ENCODE measurements at places on chromosomes 6 and 20.
A peak's percentile ranks its signal among the peaks of the same experiment; 100 is the strongest.

DNA sequence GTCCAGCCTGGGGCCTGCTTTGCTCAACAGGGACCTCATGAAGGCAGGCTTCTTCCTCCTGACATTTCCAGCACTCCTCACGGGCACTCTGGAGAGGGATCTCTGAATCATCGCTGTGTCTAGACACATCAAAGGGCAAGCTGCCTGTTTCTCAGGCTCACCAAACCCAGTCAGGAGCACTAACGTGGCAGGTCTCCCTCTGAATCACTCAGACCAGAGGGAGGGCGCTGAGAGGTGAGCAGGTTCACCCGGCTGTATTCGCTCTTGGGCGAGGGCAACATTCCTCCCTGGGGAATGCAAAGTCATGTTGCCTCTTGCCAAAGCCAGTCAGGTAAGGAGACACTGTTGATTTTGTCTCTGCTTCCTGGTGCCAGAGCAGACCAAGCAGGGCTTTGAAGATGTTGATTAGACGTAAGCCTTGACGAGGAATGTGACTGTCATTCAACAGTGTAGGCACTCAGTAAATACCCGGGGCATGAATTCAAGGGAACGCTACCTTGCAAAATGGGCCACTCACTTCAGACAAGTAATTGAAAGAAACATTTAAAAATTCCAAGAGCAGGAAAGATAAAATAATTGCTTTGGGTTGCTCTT is 50.1 kb downstream of the CYP24A1 start:
- peak; percentile 5 for DNase-seq

DNA sequence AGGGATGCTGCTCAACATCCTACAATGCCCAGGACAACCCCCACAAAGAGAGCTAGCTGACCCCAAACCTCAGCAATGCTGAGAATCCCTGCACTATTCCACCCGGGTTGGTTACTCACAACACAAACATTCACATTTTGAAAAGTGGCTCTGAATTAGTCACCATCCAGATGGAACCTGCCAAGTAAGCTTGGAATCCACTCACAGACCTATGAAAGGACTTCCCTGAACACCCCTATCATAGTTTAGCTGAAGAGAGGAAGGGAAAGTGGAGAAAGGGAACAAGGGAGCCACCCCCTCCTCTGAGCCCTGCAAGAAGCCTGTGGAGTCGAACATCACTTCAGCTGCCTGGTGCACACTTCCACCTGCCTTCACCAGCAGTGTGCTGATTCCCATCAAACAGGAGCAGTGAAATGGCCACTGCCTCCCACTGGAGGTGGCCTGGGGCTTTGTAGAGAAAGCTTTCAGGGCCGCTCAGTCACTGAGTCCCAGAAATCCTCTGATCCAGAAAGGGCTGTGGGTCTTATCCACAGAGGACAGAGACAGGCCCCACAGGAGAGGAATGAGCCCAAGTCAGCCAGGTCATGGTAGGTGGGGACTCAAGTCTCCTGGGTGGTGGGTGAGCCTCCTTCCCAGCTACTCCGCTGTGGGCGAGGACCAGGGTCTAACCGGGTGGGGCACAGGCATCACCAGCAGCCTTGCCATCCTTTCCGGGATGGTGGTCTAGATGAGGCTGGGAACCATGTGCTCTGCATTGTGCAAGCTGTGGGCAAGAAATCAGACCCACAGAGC is 203.7 kb downstream of the SYNDIG1 start:
- DNase-seq: no peak

- DNase-seq: no peak
Observed at GRCh38 chr20:43011491-43011890, 178.2 kb downstream of the PTPRT start.

DNA sequence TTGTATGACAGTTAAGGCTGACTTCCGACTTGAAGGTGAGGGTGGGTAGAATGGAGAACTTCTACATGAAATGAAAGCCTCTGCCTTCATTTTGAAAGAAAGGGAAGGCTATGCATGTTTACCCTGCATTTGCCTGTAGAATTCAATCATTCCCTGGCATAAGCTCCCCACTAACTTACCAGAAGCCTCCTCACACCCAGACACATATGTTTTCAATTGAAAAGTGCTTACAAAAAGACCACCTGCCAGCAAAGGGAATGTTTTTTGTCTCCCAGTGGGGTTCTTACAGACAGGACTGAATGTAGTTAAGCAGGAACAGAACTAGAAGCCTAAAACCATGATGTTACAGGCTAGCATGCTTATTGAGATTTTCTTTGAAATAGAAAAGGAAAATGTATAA is 392.1 kb upstream of the HSF2 start:
- peak; percentile 66 for DNase-seq

DNA sequence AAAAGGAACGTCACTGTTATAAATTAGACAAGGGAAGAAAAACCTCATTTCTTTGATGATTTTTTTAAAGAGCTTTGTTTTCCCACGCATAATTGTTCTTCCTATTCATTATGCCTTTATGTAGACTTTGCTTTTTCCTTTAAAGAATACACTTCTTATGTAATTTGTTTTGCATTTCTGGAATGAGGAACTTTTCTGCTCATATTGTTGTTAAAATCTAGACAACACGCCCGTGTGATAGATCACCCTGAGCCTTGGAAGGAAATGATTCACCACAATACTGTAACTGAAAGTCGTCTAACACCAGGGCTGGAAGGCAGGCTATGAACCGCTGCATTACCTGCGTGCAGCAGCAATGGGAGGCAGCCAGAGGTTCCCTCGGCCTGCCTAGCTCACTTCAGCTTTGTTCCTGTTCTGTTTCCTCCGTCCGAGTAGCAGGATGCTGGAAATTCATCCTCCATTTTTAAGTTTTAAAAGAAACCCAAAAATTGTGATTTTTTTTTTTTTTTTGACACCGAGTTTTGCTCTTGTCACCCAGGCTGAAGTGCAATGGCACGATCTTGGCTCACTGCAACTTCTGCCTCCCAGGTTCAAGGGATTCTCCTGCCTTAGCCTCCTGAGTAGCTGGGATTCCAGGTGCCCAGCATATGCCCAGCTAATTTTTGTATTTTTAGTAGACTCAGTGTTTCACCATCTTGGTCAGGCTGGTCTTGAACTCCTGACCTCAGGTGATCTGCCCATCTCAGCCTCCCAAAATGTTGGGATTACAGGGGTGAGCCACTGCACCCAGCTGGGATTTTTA is 49.6 kb upstream of the ZNF217 start:
- DNase-seq: no peak

- DNase-seq: peak; percentile 49
Observed at GRCh38 chr6:21780679-21781078, 187.1 kb downstream of the SOX4 start.

GRCh38 chr20:15890407-15890982 is 682.8 kb downstream of the KIF16B start:
- no peak for DNase-seq

DNA sequence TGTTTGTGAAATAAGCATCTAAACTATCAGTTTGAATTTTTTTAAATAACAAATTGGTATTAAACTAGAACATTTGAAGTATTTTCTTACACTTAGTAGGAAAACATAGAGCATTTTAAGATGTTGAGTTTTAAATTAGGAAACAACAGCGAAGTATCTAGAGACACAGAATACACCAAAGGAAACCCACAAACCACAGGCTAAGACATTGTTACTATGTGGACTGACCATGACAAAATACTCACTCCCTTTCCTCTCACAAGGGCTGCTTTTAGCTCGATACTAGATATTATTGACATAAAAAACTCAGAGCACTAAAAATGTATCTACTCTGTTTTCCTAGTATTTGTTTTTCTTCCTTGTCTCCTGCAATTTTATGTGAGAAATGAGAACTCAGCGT is 266.0 kb upstream of the CITED2 start:
- no peak for DNase-seq

GRCh38 chr6:55836945-55837344 is 38.4 kb downstream of the BMP5 start:
- DNase-seq: no peak

DNA sequence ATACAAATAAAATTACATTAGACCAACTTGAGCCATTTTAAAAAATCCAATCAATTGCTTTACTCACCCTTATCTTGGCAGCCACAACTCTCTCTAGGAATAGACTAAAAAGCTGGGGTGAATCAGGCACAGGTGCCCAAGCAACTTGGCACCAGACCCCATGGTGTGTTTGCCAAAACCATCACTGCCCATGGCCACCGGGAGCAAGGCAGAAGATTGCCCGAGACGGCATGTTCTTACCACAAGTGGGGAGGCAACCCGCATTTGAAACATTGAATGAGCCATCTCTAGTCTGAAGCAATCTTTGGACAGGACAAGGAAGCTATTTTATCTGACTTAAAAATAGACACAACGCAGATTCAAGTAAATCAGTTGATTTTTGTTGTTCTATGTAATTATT is 69.0 kb downstream of the SMLR1 start:
- no peak for DNase-seq

DNA sequence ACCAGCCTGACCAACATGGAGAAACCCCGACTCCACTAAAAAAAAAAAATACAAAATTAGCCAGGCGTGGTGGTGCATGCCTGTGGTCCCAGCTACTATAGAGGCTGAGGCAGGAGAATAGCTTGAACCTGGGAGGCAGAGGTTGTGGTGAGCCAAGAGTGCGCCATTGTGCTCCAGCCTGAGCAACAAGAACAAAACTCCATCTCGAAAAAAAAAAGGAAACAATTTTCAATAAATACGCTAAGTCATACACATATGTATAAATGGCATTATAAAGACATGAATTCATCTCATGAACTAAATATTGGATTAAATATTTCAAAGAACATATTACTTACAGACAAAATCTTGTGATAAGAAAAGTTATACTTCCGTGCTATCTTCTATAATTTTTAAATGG is 2.9 kb downstream of the ARHGAP18 start:
- DNase-seq: no peak

DNA sequence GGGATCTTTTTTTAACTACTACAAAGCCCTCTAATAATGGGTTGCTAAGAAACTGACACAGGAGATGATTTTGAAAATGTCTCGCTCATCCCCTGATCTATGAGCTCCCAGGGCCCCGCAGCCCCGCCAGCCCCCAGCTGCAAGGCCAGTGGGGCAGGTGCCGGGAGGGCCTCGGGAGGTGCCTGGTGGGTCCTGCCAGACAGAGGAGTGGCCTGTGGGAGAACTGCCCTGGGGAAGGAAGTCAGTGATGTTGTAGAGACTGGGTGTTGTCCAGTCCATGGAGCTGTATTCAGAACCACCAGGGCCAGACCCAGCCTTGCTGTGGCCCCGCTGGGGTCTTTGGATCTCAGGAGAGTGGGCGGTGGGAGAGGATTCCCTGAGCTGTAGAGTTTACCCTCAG is 258.7 kb downstream of the TAF4 start:
- DNase-seq: no peak

- DNase-seq: no peak
Observed at GRCh38 chr20:51327251-51327841, 215.2 kb downstream of the NFATC2 start.

DNA sequence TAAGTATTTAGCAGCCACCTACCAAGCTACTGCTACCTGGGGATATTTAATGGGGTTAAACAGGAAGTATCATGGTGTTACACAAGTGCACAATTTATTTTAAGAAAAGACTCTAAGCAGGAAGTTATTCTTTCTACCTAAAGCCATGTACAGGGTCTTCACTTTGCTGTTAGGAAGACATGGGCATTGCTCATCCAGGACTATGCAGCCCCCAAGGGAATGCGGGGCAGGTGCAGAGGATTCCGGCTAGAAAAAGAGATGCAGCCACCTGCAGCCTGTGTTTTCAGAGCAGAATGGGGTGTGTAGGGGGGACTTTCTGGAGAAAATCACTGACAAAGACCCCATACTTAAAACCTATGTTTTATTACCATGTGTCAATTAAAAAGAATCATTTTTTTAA is 399.1 kb upstream of the NOX3 start:
- DNase-seq: no peak

GRCh38 chr6:106300944-106301343 is 24.6 kb downstream of the ATG5 start:
- DNase-seq: peak; percentile 11

DNA sequence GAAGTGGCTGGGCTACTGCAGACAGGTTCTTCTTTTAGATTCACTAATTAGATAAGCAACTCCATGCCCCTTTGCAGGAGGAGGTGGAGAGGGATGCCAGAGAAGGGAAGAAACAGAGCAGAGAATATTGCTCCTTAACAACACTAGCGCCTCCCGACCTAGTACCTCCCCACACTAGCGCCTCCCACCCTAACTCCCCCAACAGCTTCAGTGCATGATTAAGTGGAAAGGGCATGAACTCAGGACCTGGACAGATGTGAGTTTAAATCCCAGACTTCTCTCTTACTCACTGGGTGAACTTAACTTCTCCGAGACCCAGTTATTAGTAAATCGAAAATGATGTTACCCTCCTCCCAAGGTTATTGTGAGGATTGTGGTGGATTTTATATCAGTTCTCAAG is 25.7 kb downstream of the STX11 start:
- no peak for DNase-seq

DNA sequence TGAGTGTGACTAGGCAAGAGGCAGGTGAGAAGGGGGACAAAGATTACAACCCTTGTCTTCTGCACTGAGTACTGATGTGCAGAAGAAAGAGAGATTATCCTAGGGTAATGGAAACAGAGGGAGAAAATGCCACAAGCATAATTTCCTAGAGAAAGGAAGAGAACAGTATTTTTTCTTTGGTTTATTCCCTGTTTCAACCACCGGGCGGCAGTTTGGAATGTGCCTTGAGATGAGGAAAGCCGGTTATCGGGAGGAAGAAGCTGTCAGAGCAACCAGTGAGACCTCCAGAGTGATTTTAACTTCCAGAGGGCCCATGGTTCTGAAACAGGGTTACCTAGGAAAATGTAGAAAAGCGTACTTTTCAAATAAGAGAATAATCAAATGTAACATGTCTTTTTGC is 121.4 kb downstream of the REV3L start:
- peak; percentile 70 for DNase-seq

DNA sequence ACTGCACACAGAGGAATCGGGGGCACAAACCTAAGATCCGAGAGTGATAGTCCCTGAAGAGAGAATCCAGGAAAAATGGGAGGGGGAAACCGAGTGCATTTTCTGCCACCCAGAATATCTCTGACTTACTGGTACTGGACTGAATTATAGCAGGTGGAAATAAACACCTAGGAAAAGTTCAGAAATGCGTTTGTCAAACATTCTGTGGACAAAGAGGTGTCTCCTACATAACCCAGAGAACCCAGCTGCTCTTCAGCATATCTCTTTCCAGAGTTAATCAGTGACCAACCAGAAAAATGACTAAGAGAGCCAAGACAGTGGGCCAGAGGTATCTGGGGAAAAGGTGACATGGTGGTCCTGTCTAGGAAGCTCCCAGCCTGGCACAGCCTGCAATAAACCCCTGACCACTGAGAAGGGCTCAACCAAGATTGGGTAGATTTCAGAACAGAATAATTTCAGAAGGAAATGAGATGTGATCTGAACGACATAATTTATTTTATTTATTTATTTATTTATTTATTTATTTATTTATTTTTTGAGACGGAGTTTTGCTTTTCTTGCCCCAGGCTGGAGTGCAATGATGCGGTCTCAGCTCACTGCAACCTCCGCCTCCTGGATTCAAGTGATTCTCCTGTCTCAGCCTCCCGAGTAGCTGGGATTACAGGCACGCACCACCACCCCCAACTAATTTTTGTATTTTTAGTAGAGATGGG is 6.0 kb upstream of the VNN1 start:
- DNase-seq: no peak

DNA sequence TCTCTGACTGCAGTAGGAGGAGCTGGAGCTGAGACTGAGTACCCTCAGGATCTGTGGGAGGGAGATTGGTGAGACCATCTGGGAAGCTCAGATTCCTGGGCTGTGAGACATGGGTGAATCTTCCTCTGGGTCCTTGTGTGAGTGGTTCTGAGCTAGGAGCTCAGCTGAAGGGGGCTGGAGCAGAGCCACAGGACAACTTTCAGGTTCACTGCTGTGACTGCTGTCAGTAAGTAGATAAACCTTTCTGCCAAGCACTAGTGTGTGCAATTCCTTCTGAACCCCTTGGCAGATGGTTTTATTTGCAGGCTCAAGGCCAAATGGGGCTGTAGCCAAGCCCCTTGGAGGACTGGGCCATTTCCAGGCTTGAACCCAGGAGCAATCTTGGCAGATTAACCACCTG is 49.6 kb upstream of the SNAP91 start:
- no peak for DNase-seq
